Activated CD4-positive, alpha-beta T cell treated with anti-CD3 and anti-CD28 coated beads, Interleukin-2, Interleukin-4, amounts not matched to agents 100 ng/mL and 50 ng/mL, durations not matched to agents 16 hours and 8 hours (primary cell): ENCODE measurements at places on chromosomes 7 and 10.
A peak's percentile ranks its signal among the peaks of the same experiment; 100 is the strongest.

GRCh38 chr7:95586951-95587301 lies 9.4 kb downstream of the PDK4 start:
- DNase-seq: no peak

GRCh38 chr7:127995156-127995880 lies 35.9 kb downstream of the LRRC4 start:
- no peak for DNase-seq

- peak; percentile 21 for DNase-seq
Observed at GRCh38 chr7:143205560-143206293, 16.1 kb upstream of the TAS2R40 start.

DNA sequence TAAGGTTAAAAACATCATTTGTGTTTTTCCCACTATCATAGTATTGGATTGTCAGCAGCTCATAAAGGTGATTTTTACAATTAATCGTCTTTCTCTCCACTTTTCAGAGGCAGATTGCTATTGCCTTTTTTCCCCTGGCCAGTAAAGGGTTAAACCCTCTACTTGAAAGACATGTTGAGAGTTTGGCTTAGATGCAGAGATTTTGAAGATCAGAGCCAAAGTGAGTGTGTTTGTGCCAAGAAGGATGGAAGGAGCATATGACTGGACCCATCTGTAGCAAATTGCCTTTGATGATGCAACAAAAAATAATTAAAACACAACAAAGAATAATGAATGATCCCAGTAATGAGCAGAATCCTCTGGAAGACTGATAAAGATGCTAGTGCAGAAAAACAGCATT lies 373.1 kb downstream of the MALRD1 start:
- no peak for DNase-seq

GRCh38 chr7:48207155-48207675 lies 36.0 kb downstream of the ABCA13 start:
- no peak for DNase-seq

- DNase-seq: no peak
Observed at GRCh38 chr10:129085811-129086210, 381.2 kb upstream of the MGMT start.

- DNase-seq: no peak
Observed at GRCh38 chr7:88458279-88458678, 151.6 kb upstream of the STEAP4 start.

GRCh38 chr10:33174674-33175434 lies 159.6 kb downstream of the NRP1 start:
- no peak for DNase-seq

DNA sequence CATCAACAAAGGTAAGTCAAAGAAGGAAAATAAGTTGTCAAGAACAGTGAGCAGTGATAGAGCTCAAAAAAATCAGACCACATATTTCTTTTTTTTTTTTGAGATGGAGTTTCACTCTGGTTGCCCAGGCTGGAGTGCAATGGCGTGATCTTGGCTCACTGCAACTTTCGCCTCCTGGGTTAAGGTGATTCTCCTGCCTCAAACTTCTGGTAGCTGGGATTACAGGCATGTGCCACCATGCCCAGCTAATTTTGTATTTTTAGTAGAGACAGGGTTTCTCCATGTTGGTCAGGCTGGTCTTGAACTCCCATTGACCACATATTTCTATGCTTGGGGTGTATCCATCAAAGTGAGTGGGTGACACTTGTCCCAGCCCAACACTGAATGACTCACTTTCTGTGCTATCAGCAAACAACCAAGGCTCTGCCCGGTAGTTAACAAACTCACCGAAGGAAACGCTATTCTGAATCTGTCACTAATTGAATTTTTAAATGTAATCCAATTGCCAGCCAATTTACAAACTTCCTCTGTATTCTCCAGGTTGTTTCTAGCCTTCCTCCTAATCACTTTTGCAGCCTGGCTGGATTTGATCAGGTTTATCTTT lies 19.6 kb upstream of the SMNDC1 start:
- peak; percentile 17 for DNase-seq

- DNase-seq: no peak
Observed at GRCh38 chr7:20249920-20250319, 32.7 kb upstream of the MACC1 start.

- DNase-seq: no peak
Observed at GRCh38 chr10:34723750-34724149, 91.3 kb downstream of the PARD3 start.

GRCh38 chr10:35451151-35452016 lies 115.1 kb downstream of the CCNY start:
- no peak for DNase-seq

GRCh38 chr7:81158189-81158588 lies 239.3 kb upstream of the SEMA3C start:
- no peak for DNase-seq

DNA sequence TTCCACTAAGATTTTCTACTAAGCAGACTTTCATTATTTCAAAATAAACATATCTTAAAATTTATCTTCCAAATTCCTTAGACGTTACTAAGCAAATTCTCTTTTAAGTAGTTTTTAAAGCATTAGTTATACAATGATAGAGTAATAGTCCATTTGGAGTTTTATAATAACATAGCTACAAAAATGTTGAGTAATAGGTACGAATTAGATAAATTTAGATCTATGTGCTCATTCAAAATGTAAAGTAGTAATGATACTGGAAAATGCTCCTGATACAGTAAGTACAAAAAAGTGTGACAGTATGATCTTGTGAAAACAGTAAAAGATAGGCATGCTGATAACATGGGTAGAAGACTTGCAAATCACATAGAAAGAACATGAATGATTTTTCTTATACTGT lies 4.5 kb downstream of the DMTF1 start:
- DNase-seq: no peak

- no peak for DNase-seq
Observed at GRCh38 chr10:124630551-124630950, 113.6 kb downstream of the FAM53B start.

- DNase-seq: no peak
Observed at GRCh38 chr10:82866424-82867020, 991.5 kb downstream of the NRG3 start.

GRCh38 chr10:77710759-77711682 lies 73.4 kb upstream of the KCNMA1 start:
- peak; percentile 78 for DNase-seq

DNA sequence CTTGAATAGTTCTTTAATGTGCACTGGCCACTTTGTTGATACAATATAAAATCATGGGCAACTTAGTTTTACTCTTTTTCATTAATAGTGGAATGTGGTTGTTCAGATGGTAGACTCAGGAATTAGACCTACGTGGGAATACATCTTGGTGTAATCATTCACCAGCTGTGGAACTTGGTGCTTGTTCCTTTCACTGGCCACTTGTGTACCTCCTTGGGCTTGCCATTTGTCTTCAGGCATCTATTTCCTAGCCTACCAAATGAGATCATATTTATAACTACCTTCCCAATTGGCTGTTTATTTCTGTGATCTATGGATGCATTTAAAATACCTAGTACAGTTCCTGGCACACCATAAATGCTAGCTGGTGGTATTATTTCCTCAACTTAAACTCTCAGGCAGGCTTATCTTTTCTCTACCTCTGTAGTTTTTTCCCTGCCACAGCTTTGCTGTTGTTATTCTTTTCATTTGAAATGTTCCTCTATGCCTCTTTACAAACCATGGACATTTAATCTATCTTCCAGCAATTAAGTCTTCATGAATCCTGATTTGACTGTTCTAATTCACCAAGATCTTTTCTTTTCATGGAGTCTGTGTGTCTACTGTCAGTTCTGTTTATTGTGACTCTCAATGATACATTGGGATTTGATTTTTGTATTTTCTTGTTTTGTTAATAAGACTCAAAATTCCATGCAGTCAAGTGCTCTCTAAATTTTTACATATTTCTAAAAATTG lies 113.0 kb downstream of the ADAM22 start:
- no peak for DNase-seq
